WTC11 (cell line): ENCODE measurements at places on chromosomes 4 and X.

DNA sequence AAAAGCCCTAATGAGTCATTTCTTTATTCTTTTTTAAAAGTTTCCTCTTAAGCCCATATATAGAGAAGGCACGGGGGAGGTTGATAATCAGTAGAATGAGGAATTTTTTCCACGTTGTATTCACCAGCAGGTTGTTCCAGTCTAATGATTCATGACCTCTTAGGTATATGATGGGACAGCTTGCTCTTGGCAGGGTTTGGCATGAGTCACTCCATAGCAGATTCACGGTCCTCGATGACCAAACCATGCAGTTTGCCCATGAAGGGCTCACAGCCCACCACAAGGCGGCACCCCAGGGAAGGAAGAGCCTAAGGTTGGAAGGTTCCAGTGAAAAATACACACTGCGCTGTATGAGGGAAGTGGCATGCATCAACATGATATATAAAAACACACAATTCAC, 623.8 kb upstream of the DIPK2B start:
- DNase-seq = peak; percentile 31

DNA sequence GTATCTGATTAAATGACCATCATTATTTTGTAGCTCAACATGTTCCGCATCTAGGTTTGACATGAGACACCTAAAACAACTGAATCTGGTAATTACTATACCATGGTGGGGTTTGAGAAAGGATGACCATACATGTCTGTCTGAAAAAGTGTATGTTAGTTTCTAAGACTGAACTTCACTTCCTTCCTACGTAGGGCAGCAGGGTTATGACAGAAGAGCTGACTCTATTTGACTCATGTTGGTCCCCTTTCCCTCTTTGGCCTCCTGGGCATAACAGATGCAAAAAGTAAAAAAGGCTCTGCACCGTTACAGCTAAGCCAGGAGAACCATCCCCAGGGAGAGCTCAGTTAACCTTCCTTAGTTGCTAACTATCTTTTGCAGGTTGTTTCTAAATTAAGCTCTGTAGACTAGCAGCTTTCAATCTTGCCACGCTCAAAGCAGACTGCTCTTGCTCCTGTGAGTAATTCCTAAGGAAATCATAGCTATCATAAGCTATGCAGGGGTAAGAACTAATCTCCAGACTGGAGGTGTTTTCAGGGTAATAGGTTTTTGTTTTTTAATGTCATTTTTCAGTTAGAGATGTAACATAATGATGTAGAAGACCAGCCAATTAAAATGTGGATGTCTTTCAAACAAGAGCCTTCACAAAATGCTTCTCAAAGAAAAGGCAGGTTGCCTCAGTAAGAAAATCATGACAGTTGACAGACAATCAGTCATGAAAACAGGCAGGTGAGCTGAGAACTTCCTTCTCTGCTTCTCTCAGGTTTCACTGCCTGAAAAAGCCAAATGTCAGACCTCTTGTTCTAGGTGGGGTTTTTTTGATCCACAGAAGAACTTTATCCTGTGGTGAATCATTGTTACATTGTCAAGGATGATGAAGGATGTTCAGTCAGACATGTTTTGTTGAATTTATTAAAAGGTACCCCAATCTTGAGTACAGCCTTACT, 66.9 kb upstream of the DAPP1 start:
- DNase-seq = no peak

DNA sequence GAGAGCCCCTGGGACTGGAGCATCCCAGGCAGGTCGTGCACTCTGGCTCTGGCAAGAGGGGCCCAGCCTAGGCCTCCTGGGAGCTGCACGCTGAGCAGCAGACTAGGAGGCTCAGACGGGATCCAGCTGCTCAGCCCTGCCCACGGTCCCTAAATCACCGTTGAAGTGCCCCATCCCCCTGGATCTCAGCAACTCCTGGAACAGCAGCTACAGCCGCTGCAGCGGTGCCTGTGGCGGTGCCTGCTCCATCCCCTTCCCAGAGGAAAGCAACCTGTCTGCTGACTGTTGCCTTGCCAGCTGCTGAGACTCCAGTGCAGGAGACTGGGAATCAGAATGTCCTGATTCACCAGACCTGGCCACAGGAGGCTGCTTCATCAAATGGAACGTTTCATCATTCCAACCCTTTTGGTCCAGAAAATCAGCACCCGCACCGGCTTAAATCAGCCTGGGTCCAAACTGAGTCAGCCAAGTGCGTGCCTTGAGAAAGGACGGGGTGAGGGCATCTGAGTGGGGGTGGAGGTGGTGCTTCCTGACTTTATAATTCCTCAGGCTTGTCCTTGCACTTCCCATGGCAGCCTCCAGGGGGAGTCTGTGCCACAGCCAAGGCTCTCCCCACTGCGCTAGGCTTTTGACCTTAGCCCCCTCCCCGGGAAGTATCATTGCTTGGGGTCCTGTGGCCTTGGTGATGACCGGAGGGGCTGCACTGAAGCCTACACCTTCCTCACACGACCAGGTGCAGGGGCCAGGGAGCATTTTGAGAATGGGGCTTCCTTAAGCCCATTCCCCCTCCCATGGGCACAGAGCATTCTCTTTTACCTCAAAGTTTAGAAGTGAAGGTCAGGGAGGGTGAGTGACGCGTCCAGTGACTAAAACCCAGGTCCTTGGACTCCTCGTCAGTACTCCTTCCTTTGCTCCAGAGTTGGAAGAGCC, 6.5 kb downstream of the ZNF185 start:
- DNase-seq = peak; percentile 75

DNA sequence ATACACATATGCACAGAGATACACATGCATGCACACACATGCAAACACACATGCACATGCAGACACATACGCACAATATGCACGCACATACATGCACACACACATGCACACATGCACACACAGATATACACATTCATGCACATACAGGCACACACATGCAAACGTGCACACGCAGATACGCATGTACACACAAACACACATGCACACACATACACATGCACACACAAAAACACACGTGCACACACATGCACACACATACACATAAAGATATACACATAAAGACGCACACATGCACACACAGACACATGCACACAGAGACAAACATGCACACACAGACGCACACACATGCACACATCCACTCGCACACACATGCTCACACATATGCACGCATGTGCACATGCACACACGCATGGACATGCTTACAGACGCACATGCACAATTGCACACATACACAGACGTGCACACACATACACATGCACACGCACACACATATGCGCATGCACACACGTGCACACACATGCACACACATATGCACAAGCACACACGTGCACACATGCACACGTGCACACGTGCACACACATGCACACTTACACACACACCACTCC, 145.2 kb downstream of the ADRA2C start:
- DNase-seq = no peak

- no peak for DNase-seq
Measured at GRCh38 chrX:68455151-68455510, 21.8 kb upstream of the OPHN1 start.
